ENCODE measurements at places on chromosomes 4 and X.

GRCh38 chr4:138978600-138978999, 37.0 kb upstream of the NOCT start:
- DNase-seq = no peak

DNA sequence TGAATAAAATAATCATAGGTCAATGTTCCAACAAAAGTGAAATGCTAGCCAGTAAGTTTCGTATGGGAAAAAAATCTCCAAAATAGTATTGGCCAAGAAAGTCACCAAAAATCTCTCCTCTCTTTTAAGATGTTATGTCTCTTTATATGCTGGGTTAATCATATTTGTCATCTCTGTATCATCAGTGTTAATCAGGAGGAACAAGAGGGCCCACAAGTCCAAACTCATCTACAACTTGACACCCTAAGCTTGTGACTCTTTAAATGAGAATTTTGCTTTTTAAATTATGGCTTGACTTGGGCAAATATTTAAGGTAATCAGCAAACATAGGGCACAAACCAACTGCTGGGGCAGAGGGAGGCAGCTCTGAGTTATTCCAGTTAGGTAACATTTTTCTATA, 75.5 kb downstream of the AMMECR1 start:
- no peak for DNase-seq

GRCh38 chrX:10537308-10537707, 83.1 kb downstream of the MID1 start:
- DNase-seq = no peak

- DNase-seq = no peak
Measured at GRCh38 chrX:53262189-53262917, 19.0 kb downstream of the IQSEC2 start.

DNA sequence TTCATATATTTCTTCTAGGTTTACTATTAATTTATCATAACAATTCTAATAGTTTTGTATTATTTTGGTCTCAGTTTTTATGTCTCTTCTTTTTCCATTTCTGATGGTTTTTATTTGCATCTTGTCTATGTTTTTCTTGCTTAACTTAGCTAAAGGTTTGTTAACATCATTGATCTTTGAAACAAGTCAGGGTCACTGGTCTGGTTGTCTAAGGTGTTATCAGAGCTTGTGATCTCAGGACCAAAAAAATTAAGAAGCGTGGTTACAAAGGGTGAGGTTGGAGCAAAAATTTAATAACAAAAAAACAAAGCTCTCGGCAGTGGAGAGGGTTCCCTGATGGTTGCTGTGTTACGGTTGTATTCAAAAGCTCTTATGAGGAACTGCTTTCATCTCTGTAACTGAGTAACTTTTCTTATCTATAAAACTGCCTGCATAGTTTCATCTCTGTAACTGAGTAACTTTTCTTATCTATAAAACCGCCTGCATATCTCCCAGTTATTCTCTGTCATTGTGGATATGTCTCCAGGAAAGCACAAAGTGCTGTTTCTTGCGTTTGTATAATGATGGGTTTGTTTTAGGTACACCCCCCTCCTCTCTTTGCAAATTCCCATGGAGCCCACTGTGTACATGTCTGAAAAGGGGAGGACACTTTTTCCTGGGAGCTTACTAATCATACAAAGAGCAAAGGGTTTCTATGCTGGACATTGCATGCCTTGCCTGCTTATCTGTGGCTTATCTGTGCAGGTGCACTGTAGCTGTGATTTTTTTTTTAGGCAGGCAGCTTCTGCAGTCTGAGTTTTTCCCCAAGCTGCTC, 62.4 kb upstream of the UGT2B15 start:
- DNase-seq = no peak

DNA sequence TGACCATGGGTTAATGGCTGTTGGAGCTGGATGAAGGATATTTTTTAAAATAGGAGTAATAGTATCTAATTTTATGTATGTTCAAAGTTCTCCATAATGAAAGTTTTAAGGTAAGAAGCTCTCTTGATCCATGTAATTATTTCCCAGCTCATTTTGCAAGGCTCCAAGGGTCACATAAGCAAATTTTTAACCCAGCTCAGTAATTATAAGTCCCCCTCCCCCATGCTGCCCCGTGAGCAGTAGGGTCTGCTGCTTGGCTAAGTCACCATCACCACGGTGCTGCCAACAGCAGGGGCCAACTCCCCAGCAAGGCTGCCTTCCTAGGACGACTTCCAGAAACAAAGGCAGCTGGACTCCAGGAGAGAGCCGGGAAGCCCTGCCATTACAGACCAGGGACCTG, 340.0 kb downstream of the FBXW7 start:
- DNase-seq = no peak

DNA sequence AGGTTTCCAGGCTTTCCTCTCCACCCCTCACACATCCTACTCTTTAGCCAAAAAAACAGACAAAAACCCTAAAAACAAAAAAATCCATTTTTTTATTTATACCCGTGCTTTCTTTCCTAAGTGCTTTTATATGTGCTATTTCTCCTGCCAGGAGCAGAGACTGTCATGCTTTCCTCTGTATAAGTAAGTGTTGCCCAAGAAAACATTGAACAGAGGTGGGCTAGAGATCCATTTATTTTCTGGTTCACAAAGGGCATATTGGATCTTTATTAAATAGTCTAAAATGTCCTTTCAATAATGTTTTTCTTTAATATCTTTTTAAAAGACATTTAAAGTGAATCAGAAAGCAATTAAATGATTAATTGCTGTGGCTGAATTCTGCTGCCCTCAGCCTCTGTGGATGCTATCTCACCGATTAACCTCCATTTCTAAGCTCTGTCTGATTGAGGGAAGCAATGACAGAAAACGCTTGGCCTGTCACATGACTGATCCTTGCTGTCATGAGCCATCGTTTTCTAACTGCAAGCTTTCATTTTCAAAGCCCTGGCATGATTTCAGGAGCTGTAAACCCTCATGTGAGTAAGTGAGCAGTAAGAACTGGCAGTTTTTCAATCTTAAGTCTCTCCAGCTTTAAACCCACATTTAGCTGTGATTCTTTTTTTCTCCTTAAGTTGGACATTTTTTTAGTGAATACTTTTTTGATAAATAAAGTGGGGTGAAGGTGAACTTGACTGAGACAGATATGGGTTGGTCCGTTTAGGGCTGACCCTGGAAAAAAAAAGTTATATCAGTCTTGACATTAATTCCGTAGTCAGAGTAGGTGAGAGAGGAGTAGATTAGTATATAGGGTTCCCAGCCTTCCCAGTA, 180.7 kb upstream of the PGRMC2 start:
- no peak for DNase-seq

- no peak for DNase-seq
Measured at GRCh38 chr4:104868533-104868932, 278.1 kb upstream of the TET2 start.

- DNase-seq = no peak
Measured at GRCh38 chr4:123233136-123233768, 163.3 kb upstream of the SPRY1 start.

- DNase-seq = no peak
Measured at GRCh38 chrX:40877887-40878286, 142.5 kb upstream of the MED14 start.

- no peak for DNase-seq
Measured at GRCh38 chr4:145731028-145731427, 51.1 kb downstream of the C4orf51 start.

DNA sequence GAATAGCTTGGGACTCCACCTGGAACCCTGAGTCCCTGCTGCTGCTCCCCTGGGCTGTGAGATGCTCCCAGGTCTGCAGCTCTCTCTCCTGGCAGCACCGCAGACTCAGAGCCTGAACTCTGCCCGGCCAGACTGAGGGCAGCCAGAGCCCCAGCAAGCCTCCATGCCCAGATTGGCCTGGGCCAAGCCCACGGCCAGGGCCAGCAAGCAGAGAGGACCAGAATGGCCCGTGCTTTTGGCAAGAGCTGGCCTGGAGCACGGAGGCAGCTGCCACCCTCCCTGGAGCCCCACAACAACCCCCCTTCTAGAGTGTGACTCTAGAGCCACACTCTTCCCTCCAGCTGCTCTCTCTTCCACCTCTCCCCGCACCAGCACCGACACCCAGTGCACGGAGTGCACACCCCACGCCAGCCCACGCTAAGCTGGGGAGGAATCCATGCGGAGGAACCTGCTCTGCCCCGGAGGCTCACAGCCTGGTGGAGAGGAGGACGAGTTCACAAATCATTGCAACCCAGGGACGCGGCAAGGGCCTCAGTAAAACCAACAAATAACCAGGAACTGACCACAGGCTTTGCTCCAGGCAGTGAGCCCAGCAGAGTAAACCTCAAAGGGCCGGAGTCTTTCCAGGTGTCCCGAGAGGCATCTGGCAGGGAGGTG, 110.3 kb downstream of the HMX1 start:
- no peak for DNase-seq

DNA sequence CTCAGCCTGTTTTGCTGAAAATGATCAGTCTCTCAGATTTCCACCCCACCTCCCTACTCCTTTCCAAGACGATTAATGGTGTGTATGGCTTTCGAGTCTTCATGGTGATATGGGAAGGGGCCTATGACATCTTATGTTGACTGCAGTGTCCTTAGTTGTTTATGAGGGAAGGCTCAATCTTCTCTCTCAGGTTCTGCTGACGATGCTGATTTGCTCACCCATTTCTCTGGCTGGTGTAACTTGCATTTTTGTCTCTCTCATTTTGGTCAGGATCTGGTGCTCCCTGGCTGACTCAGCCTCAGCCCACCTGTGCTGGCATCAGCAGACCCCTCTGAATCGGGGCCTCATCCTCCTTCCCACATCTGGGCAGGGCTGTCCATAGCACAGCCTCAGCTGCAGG, 31.4 kb upstream of the XAGE2 start:
- no peak for DNase-seq

DNA sequence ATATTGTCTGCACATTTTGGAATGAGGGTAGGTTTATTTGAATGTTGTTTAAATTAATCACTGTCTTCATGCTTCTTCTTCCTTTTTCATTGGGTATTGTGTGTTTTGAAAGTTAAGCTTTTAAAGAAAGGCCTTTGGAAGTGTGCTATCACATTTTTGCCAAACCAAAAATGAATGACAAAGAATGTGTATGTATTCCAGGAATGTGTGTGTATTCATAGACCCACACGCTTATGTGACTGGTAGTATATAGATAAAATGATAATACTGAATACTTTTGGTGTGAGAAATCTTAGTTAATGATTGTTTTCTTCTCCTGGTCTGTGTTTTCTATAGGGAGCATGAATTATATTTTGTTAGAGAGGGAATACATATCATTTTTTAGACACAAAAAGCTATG, 404.4 kb downstream of the TLL1 start:
- DNase-seq = no peak

- DNase-seq = no peak
Measured at GRCh38 chr4:138948918-138949317, 66.7 kb upstream of the NOCT start.

GRCh38 chr4:87543835-87544461, 14.8 kb upstream of the SPARCL1 start:
- DNase-seq = no peak

- no peak for DNase-seq
Measured at GRCh38 chrX:121479406-121479805, 432.0 kb downstream of the GLUD2 start.

DNA sequence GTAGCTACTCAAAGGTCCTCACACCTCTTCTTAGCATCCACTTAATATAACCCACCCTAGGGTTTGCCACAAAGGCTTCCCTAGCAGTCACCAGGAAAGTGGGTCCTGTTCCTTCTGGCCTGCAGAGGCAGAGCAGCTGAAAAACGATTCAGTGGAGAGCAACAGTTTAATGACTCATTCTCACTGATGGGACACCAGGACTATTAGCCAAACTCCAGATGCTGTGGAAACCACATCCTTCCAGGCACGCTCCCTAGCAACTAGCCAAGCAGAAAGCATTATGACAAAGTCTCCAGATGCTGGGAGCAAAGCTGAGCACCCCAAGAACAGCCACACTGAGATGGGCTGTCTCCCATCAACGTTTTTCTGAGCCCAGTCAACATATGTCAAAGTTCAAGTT, 30.3 kb upstream of the UTP14A start:
- no peak for DNase-seq

GRCh38 chr4:10305816-10306215, 151.4 kb downstream of the ZNF518B start:
- no peak for DNase-seq

- no peak for DNase-seq
Measured at GRCh38 chr4:6526671-6527091, 48.3 kb upstream of the MAN2B2 start.

DNA sequence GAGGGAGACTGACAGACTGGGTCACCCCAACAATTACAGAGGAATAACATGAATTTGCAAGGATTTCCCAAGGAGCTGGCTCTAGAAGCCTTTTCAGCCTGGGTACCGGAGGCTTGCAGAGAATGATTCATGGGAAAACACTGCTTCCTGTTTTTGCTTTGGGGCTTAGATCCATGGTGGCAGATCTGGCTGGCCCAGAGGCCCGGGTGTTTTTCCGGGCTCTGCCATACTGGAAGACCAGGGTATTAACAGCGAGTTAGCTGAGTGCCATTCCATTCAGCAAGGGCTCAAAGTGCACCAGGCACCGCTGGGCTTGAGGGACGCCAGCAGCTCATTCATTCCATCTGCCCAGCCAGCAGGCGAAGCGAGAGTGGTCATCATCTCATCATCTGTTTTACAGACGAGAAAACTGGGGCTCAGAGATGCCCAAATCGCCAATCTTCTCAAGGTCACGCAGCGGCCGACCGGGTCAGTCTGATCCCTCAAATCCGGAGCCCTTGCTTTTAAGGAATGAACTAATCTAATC, 1.3 kb downstream of the WDR1 start:
- no peak for DNase-seq

- no peak for DNase-seq
Measured at GRCh38 chr4:158255727-158256324, 45.5 kb downstream of the TMEM144 start.

DNA sequence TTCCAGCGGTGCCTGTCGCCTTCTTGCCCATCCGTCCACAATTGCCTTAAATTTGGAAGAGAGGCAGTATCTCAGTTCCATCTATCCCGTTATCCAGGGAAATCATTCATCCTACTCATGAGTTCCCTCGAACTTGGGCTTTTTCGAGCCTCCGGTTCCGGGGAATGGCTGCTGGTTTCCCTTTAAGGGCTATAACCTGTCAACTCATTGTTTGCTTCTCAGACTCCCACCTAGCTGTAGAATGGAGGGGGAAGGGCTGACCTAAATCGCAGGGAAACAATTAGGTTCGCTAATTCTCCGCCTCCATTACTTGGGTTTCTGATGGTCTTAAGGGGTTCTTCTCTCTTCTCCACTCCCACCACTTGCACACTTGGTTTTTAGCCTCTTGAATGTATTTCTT, 1.2 kb downstream of the UCHL1 start:
- DNase-seq = no peak

DNA sequence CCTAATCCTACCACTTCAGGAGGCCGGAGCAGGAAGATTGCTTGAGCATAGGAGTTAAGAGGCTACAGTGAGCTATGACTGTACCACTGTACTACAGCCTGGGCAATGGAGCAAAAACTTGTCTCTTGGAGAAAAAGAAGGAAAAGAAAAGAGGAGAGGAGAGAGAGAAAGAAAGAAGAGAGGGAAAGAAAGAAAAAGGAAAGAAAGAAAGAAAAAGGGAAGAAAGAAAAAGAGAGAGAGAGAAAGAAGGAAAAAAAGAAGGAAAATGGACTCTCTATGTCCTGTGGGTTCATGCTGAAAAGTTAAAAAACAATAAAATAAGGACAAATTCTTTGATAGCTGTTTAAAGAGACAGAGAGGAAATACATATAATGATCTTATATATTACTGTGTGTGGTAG, 13.3 kb upstream of the ABRAXAS1 start:
- no peak for DNase-seq

GRCh38 chr4:754221-755120, 48.8 kb downstream of the PCGF3 start:
- no peak for DNase-seq

Data from stimulated activated CD8-positive, alpha-beta memory T cell treated with anti-CD3 and anti-CD28 coated beads, Interleukin-15, amount 100 ng/mL, for 1 hour (primary cell).